Spinal cord (tissue), 10 donors: ENCODE measurements at places on chromosomes 7 and 10. TPM values are rescaled to one million over a fixed set of nuclear protein-coding genes. Genes with fewer than 3 reads are reported as not detected.
A peak's percentile ranks its signal among the peaks of the same experiment; 100 is the strongest.

The FBXO24 gene
- polyA plus RNA-seq = 0.95 TPM

The CCL24 gene
- not detected for polyA plus RNA-seq

The TSC22D4 gene
- polyA plus RNA-seq = 326 TPM

The MGMT gene
- 13.4 TPM for polyA plus RNA-seq

The PTPN20 gene
- polyA plus RNA-seq = 11.2 TPM

The ZEB1 gene
- 89.9 TPM for polyA plus RNA-seq

The NPC1L1 gene
- polyA plus RNA-seq = 0.11 TPM

The MOGAT3 gene
- polyA plus RNA-seq = 0.12 TPM

The C7orf33 gene
- polyA plus RNA-seq = not detected

GRCh38 chr7:6533893-6534495 is 17.3 kb downstream of the GRID2IP start:
- no peak for DNase-seq

DNA sequence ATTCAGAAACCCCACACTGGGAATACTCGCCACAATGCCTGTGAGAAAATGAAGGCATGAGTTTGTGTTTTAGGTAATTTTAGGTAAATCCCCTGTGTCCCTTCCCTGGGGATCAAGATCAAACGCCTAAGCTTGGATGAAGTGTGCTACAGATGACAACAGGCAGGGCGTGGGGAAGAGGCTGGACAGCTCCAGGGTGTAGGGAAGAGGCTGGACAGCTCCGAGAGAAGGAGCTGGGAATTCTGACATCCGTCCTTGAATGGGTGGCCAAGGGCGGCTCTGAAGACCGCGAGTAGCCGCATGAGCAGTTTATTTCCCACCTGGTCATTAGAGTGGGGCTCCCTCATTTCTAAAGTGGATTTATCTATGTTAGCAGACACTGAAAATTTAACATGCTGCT is 109.7 kb downstream of the RAMP3 start:
- no peak for DNase-seq

DNA sequence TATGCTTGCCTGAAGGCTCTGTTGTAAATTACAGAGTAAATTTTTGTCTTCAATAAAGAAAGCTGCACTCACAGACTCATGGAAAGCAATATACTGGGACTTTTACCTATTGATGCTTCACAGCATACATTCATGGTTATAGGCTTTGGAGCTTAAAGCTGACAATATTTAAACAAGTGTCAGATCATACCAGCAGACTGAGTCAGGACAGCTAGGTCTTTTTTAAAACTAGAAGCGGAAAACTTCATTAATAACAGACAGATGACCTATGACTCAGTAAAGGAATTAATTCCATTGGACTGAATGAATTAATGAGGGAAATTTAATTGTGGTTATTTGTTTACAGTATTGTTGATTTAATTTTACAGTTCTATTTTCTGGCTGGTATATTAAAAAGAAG is 165.8 kb upstream of the DGKB start:
- no peak for DNase-seq

- DNase-seq = no peak
These were observed 758.6 kb downstream of the AUTS2 start for GRCh38 chr7:70356787-70357328.

DNA sequence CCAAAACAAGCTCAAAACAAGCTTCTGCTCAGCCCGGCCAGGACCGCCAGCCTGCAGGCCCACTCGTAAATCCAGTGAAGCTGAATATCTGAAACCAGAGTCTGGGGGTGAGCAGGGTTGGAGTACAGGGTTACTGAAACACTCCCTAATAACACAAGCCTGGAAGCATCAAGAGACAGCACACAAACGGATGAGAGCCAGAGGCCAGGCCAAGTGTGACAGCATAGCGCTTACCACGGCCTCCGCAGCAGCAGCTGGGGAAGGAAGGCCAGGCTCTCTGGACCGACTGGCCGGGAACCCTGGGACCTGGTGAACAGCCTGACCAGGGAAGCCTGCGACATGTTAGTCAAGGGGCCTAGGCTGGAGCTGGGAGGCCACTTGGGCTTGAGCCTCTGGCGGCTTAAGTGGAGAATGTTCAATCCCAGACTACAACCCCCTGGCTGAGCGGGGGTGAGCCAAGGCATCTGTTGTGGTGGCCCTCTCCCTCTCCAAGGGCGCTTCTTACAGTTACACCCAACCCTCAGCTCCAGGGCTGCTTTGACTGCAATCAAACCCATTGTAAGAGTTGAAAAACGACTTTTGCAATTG is 21.7 kb upstream of the RNF32 start:
- DNase-seq = no peak

- DNase-seq = no peak
These were observed 13.4 kb downstream of the LRRC18 start for GRCh38 chr10:48926255-48926654.

DNA sequence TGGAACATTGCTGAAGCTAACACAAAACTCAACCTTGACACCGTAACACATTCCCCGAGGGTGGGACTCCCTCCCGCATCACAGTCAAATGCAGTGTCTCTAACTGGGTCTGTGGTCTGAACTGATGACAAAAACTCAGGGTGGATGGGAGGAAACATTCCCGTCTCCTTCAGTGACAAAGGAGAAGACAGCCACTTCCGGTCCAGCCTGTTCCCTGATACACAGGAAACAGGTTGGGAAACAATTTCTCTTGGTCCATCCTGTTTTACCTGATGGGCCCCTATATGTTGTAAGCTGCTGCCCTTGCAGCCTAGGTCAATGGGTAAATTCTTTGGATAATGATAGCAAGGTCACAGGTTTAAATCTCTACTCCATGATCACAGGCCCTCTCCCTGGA is 20.4 kb downstream of the SLC13A4 start:
- DNase-seq = no peak

- DNase-seq = no peak
These were observed 112.9 kb upstream of the CAV2 start for GRCh38 chr7:116386674-116387073.

DNA sequence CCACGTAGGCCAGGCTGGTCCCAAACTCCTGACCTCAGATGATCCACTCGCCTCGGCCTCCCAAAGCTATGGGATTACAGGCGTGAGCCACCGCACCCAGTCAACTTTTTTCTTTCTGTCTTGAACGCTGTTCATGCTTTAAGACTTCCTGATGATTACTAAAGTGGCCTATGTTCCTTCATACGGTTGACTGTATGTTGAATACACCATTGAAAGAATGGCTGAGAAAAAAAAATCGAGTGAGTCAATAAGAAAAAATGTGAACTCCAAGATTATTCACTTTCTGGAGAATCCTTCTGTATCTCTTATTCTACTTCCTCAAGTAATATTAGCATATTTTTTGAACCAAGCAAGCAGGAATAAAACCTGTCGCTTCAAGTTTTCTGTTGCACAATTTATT is 955.0 kb downstream of the GATA3 start:
- no peak for DNase-seq

- DNase-seq = no peak
These were observed 939.8 kb downstream of the SORCS1 start for GRCh38 chr10:106224676-106225075.

DNA sequence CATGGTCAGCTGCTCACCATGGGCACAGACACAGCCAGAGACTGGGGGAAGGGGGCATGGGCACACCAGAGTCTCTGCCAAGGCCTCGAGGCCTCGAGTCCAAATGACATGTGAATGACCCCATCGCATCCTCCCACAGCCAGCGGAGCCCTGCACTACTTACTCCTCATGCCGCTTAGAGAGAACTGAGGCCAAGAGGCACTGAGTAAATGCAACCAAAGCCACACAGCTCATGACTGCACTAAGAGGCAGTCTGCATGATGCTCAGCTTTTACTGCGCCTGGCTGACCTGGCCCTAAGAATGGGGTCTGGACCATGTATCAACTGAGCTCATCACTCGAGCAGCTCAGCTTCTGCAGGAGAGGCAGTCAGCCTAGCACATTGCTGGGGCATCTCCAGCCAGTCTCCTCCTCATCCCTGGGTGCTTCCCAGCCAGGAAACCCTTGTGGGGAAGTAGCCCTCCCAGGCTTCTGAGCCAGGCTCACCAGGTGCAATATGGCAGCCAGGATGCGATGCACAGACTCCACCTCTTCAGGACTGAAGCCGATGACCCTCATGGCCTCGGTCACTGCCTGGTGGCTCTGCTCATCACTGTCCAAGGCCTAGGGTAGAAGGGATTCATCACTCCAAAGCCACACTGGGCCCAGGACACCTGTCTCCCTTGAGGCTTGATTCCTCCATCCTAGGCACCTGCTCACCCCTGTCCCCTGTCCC is 7.5 kb downstream of the MYO1G start:
- no peak for DNase-seq

DNA sequence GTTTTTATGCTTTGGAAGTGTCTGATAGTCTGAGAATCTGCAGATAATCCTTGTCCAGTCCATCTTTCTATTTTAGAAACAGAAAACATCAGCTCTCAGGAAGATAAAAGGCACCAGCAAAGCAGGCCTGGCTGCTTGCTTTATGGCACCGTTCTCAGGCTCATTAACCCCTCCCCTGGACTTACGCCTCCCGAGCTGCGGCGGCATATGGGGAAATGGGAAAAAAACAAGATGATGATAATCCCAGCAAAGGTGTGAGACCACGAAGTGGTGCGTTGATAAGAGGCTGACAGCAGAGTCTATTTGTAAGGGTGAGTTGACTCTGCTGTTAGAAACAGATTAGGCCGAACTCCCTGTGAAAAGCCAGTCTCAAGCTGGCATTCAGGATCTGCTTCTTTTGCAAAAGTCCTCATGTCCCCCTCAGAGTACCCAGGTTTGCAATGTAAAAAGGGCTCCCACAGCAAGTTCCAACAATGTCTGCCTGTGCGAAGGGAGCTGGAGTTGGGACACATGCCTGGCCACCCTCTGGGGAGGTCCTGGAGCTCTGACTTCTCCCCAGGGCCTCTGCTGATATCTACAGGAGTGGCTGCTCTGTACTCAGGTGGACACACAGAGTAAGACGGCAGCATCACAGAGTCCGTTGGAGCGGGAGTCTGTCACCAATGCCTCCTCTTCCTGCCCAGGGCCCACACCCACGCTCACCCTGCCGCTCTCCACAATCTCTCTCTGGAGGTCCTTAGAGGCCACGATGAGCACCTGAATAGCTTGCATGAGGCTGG is 54.3 kb downstream of the SPDYE5 start:
- no peak for DNase-seq

DNA sequence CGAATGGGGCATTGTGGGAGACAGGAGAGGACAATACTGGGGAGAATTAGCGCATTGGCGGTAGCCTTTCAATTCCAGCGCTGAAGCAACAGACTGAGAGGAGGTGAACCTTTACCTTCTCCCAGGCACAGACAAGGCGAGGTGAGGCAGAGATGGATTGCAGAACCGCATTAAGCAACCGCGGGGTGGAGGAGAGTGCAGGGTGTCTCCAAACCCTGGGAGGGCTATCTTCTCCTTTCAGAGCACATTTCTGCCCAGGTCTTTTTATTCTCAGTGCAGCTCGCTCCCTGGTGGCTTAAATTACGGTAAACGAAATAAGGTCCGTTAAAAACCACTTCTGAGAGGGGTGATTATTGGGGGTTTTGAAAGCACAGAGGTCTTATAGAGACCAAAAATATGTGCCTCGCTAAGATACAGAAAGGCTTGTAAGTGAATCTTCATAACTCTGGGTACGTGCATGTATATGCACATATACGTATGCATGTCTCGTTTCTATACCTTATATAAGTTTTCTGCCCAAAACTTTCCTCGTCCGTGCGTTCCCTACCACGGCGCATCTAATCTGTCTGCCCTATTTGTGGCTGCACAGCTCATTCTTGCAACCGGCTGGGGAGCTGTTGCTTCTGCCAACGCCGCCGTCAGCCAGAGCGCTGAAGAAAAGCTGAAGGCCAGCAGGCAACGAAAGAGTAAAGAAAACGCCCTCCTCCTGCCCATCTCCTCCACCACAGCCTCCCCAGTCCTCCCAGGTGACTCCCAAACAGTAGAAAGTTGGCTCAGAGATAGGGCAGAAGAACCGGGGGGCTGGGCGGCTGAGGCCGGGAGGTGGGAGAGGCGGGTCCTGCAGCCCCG is 895 bp upstream of the ZNF804B start:
- peak; percentile 49 for DNase-seq

DNA sequence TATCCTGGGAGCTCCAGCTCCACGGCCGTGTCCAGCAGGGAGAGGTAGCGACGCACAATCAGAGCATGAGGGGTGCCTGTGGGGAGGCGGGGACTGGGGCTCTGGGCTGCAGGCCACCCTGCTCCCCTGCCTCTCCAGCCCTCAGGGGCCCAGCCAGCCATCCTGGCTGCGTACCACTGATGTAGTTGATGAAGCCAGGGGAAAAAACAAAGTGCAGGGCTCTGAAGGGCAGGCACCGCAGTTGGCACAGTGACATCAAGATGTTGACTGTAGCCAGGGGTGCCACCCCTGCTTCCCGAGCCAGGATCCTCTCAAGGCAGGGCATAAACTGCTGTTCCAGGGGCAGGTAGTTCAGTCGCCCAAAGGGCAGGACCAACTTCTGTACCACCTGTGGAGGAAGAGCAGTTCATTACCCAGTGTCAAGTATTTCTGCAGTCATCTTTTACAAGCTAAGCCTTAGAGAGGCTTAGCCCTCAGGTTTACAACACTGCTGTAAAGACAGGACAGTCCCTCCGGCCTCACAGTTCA is 2.8 kb downstream of the FASTK start:
- no peak for DNase-seq

- DNase-seq = no peak
These were observed 314.6 kb downstream of the FRMD4A start for GRCh38 chr10:14016011-14016536.
